Renal cortical epithelial cell (primary cell): ENCODE measurements at places on chromosomes 16 and 17.

- DNase-seq, result no peak
These were observed 7.6 kb downstream of the EPN2 start for GRCh38 chr17:19244781-19245180.

DNA sequence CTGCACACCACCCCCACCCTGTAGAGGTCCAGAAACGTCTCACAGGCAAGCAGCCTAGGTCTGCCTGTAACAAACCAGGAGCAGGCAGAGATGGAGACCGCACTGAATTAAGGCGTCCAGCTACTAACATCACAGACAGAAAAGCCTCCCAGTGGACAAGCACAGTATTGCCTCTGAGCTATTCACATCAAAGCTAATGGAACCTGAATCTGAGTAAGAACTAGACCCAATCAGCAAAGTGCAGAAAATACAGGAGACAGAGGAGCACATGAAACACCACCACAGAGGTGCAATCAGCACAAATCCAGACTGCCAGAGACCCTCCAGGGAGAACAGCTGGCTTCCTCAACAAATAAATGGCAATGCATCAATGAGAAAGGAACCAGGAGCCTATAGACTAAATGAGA is 22.2 kb upstream of the PEMT start:
- DNase-seq, result peak; percentile 74

DNA sequence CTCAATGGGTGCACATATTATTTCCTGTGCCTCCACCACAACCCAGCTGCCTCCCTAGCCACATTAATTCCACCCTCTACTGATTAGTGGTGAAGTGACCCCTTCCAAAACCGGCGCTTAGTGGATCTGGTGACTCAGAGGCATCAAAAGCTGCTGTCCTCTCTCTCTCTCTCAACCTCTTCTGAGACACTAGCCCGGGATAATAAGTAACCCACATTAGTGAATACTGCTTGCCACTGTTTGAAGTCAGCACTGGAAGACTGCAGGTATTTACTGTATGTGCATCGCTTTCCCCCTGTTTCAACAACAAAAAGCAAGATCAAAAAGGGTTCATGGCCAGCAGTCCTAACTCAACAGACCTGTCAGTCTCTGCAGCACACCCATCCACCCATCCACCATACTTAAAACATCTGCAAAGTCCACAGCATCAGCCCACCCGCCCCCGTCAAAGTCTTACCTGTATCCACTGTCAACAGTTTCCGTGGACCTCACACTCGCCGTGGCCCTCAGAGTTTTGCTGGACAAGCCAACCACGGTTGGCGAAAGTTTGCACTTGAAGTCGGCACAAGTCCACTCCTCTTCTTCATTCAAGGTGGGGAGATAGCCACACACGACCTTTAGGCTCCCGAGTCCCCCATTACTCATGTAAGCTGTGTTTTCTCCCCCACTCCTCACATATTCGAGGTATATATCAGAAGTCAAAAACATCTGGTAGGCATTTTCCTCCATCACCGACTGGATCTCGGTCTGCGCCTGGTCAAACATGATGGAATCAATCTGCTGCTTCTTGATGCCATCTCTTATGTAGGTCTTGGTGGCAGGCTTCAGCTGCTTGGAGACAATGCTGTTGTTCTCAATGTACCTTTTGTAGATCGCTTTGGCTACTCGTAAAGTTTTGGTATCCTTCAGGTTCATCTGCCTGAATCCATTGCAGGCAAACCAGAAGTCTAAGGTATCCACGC is 3.8 kb downstream of the AXIN2 start:
- peak; percentile 97 for DNase-seq

DNA sequence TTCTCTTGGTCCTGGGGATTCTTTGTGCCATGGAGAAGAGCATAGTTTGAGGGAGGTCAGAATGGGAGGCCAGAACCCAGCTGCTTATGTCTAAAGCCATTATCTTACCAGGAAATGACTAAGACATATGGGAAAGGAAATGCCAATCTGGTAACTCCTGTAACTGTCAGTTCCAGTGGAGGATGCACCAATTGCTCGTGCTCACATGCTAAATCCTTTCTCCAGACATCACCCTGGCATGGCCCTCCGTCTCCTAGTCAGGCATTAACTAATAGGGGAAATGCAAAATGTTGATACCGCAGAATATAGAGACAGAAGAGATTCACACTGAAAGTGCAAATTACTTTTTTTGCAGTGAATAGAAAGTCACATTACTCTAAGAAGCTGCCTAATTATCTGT is 255.6 kb upstream of the HSBP1 start:
- peak; percentile 49 for DNase-seq

DNA sequence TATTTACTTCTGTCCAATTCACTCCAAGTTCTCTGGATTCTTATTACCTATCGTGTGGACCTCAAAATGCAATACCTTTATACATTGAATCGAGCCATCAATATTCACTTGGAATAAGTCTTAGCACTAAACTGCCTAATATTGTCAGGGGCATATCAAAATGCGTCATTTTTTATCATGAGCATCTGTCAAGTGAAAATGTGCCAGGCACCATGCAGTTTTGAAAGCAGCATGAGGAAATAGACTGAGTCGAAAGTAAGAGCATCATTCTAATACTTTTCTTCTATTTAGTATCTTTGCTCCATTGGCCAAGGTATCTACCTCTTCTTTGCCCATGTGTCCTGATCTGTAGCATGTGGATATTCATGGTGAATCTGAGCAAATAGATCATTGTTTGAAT is 1193.4 kb downstream of the CDH11 start:
- DNase-seq, result no peak

DNA sequence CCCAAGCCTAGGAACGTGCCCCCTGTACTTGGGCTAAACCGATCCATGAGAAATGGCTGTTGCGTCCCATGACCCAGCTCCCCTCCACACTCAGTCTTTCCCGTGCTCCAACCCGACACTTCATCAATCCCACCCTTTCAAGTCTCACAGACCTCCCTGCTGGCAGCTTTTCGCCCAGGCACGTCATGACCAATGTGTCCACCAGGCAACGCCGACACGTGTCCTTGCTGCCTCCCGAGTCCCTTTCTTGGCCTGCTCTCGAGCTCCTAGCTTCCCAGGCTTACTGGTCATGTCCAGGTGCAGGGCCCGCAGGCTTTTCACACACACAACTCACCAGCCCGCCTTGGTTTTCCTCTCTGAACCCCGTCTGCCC is 12.2 kb downstream of the MNT start:
- DNase-seq, result no peak

DNA sequence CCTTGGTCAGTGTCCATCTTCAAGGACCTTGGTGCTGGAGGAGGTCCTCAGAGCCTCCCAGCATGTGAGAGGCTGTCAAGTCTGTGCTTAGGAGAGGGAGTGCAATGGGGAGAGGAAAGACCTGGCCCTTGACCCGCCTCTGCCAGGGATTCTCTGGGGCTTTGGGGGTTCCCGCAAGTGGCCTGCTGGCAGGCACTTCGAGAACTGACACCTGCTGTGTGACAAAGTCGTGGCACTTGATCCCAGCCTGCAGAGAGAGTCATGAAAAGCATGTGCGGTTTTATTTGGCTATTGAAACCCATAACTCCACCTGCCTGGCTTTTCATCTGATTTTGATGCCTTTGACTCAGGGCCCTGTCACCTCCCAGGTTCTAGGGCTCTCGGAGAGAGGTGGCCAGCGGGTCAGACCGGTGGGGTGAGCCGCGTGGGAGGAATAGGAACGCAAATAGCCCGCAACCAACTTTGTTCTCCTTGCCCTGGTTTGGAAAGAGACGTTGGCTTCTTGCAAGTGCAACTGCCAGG is 42.8 kb upstream of the GSE1 start:
- DNase-seq, result peak; percentile 77

- DNase-seq, result peak; percentile 62
These were observed 361.5 kb downstream of the SNX29 start for GRCh38 chr16:12337871-12338655.

GRCh38 chr16:57809276-57810196 is 7.2 kb upstream of the KIFC3 start:
- DNase-seq, result no peak
